Stimulated activated CD8-positive, alpha-beta memory T cell treated with anti-CD3 and anti-CD28 coated beads, Interleukin-2, amount 100 ng/mL, for 1 hour (primary cell): ENCODE measurements at places on chromosomes 12 and 14.

DNA sequence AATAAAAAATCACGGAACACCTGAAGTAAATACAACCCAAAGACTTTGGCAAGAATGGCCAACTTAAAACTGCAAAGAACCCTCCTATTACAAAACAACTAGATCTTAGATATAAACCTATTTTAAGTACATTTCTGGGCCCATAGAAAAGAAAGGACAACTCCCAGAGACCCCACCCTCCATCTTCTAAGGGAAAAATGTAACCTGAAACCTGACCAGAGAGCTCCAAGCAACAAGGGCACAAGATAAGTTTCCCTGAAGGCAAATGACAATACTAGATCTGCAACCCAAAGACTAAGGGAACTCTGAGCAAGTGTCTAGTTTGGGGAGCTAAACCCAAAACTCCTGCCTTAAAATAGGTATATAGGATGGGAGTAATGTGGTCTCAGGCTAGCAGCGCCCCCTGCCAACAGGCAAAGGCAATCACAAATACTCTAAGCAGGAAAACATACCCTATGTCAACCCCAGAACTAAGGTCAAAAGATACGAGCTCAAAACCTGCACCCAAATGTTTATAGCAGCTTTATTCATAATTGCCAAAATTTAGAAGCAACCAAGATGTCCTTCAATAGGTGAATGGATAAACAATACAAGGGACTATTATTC lies 218.9 kb downstream of the ITPR2 start:
- no peak for DNase-seq

- no peak for DNase-seq
Measured at GRCh38 chr12:115049614-115050013, 365.6 kb upstream of the TBX3 start.

DNA sequence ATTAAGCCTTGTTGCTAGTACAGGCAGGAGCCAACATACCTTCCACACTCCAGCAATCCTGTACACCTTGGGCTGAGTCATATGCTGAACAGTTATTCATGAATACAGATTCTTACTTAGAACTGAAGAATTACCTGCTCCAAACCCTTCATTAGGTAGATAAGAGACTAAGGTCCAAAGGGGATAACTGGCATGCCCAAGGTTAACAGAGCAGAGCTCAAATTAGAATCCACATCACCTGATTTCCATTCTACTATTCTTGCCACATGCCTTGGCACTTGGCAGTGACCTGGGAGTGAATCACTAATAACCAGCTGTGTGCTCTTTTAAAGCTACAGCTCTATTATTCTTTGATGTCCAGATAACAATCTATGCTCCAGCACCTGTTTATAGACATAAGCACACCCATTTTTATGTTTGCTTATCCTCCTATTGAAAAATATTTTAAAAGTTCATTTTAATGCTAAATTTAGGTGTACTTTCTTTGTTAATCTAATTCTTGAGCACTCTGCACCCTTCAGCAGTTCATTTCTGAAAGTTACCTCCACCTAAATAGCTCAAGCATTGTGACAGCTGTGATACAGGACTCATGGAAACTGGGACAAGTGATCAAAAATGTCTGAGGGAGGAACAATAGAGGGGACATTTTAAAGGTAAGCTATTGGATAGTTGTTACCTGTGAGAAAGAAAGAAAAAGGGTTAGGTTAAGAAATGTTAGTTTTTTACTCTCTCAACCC lies 19.4 kb downstream of the LPCAT3 start:
- no peak for DNase-seq

DNA sequence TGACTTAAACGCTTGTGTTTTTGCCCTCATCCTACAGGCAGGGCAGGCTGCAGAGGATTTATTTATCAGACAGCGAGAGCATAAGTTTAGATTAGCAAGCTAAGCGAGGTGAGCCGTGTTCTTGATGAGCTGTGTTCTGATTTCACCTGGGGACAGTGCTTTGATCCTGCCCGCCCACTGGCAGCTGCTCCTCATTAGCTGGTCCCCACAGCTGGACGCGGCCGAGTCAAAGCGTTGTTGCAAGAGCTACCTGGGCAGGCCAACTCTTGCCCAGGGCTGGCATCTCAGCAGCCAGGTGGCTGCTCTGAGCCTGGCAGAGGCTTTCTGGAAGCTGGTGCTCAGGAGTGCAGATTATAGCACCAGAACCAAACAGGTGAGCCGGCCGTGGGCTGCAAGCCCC lies 46.8 kb upstream of the BEGAIN start:
- no peak for DNase-seq

DNA sequence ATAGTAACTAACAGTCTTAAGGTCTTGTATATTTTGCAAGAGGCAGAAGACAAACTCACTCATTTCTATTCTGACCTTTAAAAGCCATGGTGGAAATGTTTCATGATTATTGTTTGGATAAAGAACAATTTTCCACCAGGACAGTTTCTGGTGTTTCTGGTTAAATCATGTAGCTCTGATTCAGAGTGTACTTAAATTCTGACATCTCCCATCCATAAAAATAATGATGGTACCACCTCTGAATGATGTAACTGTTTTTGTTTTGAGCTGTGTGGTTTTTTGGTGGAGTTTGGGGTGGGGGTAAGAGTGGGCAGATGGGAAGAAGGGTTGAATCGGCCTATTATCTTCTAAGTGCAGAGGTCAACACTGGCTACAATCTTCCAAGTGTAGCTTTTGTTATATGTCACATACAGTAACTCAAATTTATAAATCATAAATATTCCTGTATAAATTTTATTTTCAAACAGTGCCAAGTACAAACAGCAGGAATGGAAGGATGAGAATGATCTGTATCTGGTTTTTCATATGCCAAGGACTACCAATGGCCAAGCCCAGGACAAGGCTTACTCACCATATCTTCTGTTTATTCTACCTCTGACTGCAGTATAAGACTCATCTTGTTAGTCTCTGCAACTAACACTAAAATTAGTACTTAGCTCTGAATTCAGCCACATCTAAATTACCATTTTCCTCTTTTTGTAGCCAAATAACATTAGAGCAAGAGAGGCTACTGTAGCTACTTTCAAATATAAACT lies 108.7 kb downstream of the BCAT1 start:
- no peak for DNase-seq

GRCh38 chr12:94186278-94187241 lies 38.2 kb downstream of the PLXNC1 start:
- DNase-seq, result no peak

DNA sequence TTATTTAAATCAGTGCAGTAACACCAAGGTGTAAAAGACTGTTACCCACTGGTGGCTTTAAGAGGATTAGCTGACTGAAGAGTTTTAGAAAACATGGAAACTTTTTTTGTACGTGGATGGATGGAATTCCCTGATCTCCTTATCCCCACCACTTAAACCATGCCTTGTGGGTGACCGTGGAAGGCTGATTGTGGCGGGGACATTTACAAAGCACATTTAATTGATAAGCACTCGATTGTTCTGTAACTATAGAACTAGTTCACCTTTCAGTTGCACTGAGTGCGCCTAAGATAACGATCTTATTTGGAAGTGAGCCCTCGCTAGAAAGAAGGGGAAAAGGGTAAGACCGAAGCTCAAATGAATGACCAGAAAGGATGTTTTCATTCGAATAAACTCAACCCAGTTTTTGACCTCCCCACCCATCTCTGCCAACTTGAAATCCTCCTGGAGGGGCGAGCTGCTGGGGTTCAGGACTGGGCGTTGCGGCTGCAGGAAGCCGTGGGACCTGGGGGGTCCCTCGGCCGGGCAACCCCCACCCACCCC lies 688 bp upstream of the RASSF3 start:
- no peak for DNase-seq

GRCh38 chr14:67442139-67442906 lies 30.4 kb upstream of the PLEK2 start:
- DNase-seq, result no peak

- DNase-seq, result no peak
Measured at GRCh38 chr12:84842406-84843013, 70.1 kb downstream of the SLC6A15 start.

DNA sequence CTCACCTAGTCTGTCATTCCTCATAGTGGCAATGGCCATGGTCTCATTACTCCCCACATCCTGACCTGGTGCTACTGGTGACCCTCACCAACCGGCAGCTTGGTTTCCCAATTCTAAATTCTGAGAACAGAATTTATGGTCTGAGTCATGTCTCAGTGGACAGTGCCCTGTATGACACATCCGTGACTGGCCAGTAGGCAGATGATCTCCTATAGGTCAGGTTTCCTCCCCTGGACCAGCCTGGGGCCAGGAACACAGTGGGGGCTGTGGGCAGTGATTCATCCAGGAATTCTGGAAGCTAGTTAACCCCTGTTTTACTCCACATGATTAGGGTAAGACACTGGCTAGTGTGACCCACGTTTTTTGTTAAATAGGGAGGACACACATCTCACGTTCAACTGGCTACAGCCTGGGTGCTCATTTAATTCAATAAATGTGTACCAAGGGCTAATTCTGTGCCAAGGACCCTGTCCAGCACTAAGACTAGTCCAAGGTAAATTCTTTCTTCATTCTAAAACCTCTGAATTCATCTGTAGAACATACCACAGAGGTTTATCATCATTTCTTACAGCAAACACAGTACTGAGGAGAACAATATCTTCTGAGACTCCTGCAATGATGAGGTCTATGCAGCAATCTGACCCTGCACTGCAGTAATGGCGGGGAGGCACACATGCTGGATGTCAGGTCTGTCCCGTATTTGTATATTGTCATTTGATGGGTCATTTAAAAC lies 249.6 kb upstream of the TBX3 start:
- no peak for DNase-seq

GRCh38 chr14:37196604-37197420 lies 925 bp upstream of the MIPOL1 start:
- no peak for DNase-seq

DNA sequence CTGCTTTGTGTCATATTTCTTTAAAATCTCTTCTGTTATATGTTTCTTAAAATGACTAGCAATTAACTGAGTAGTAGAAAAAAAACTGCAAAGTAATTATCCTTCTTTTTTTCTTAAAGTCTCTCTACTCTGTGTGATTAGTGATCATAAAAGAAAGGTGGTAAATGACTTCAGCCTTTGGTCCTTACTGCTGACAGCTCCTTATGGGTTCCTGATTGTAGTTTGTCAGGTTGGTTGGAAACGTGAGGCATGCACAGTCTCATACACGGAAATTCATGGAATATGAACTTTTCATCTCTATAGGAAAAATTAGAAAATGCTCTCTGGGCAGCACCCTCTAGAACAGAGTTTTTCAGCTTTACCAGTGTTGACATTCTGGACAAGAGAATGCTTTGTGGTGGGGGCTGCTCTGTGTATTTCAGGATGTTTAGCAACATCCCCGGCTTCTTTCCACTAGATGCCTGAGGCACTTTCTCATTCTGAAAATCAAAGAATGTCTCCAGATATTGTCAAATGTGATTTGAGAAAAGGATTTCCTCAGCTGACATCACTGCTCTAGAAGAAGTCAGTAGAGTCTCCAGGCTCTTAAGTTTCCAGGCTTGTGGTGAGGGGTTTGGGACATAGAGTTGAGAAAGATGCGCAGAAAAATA lies 121.0 kb downstream of the PIK3C2G start:
- no peak for DNase-seq

DNA sequence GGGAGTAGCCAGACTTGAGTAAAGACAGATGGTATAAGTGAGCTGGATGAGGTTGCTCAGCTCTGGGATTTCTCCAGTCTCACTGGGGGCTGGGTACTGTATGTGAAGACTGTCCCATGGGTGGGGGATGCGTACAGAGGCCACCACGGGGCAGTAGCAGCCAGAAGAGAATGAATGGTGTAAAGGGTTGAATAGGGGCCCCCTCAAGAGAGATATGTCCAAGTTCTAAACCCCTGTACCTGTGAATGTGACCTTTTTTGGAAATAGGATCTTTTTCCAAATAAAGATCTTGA lies 21.8 kb upstream of the BCDIN3D start:
- DNase-seq, result no peak

GRCh38 chr14:47949006-47949405 lies 273.6 kb upstream of the MDGA2 start:
- DNase-seq, result no peak

- no peak for DNase-seq
Measured at GRCh38 chr14:45070215-45070614, 13.7 kb upstream of the PRPF39 start.

GRCh38 chr12:12811343-12811742 lies 1.8 kb upstream of the DDX47 start:
- no peak for DNase-seq

DNA sequence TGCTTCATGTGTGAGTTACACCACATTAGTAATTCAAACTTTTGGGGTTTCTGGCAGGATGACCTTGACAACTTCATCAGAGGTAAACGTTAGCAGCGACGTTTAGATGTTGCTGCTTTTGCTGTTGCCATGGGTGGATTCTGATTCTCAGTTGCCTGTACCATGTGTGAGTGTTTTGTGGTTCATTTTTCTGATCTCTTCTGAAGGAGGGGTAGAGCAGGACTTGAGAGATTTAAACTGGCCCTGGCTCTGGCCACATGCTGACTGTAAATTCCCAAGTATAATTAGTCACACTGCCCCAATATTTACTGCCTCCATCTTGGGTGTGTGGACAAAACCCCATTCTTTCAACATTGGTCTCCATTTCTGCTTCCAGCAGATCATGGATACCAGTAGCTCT lies 110.4 kb downstream of the ETV6 start:
- DNase-seq, result no peak

GRCh38 chr12:60863421-60863820 lies 1267.6 kb downstream of the SLC16A7 start:
- no peak for DNase-seq

DNA sequence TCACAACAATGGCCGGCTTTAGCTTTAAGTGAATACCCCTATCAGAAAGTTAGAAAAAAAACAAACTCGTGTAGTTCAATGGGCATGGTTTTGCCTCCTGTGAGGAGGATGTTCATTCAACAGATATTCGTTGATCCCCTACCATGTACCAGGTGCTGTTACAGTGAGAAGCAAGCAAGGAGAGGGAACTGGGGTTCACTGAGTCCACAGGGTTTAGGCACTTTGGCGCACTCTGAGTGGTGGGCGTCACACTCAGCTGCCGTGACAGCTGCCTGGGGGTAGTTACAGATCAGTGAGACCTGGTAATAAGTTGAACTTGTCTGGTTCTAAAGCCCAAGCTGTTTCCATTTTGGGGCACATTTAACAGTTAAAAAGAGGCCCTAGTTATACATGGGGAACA lies 74.2 kb downstream of the PAPOLA start:
- no peak for DNase-seq

GRCh38 chr14:96245710-96246538 lies 10.1 kb upstream of the BDKRB1 start:
- DNase-seq, result no peak

DNA sequence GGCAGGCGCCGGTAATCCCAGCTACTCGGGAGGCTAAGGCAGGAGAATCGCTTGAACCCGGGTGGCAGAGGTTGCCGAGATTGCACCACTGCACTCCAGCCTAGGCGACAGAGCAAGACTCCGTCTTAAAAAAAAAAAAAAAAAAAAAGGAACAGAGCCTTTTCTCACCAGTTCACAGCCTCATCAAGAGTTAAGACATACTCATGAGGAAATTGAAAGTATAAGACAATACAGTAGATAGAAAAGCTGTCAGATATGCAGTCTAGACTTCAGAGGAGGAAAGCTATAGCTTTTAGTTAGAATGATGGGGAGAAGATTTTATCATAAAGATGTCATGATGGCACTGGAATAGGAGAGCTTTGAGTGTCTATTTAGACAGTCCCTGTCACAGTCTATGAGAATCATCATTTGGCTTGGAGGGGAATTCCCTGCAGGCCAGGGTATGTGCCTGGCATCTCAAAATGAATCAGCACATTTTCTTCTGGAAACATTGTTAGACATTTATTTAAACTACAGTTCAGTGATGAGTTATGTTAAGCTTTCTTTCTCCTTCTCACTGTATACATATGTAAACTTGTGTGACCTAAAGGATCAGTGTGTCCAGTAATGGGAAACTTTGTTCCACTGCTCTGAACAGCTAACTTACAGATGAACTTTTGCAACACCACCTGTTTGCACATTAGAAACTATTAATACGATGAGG lies 2.9 kb upstream of the RAB35 start:
- no peak for DNase-seq
